Body of pancreas (tissue), 4 donors: ENCODE measurements at places on chromosomes 12 and 14. TPM values are rescaled to one million over a fixed set of nuclear protein-coding genes. Genes with fewer than 3 reads are reported as not detected.

GRCh38 chr12:34399631-34400410, 377.5 kb downstream of the ALG10 start:
- no peak overlapping the region for H3K27ac ChIP-seq
- H3K4me1 ChIP-seq = no peaks in the 10 kb centered on the region
- no peaks in the 10 kb centered on the region for H3K36me3 ChIP-seq
- H3K27me3 ChIP-seq = no peaks in the 10 kb centered on the region

DNA sequence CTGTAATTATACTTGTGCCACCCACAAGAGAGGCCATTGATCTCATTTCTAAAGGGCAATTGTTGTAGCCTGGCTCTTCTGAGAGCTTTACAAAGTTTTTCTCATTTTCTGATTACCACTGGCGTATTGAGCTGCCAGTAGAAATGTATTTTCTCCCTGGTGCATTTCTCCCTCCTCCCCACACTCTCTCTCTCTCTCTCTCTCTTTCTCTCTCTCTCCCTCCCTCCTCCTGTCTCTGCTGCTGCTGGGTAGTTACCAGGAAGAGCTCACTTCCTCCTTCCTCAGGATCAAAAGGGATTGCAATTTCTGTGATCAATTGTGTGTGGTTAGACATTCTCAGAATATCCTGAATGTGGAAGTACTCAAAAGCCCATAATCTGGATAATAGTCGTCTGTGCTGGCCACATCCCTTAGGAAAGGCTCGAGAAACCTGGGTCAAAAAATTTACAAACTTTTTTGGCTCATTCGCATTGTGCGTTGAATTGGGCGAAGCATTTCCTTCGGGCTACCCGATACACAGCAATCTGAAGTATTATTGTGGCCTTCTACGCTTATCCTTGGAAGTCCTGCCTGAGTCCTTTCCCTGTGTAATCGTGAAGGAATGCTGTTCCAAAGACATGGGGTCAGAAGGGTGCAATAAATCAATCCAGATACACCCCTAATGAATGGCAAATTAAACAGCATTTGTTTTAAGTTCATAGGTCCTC, 254.8 kb downstream of the MSRB3 start:
- peak overlapping the region; percentile 79 for H3K27ac ChIP-seq
- no peak for DNase-seq
- H3K27me3 ChIP-seq = no peaks in the 10 kb centered on the region
- H3K4me3 ChIP-seq = no peak overlapping the region
- peaks cover 11% of the 10 kb centered on the region for H3K4me1 ChIP-seq

GRCh38 chr12:121443911-121444841, 44.3 kb downstream of the RNF34 start:
- H3K4me1 ChIP-seq = no peaks in the 10 kb centered on the region
- no peak overlapping the region for H3K27ac ChIP-seq
- no peak overlapping the region for H3K4me3 ChIP-seq
- no peak for DNase-seq
- H3K27me3 ChIP-seq = no peaks in the 10 kb centered on the region

GRCh38 chr12:131565267-131566015, 145.4 kb upstream of the SFSWAP start:
- peaks cover 10% of the 10 kb centered on the region for H3K4me1 ChIP-seq
- H3K4me3 ChIP-seq = no peak overlapping the region
- DNase-seq = no peak
- H3K27ac ChIP-seq = no peak overlapping the region
- H3K36me3 ChIP-seq = no peaks in the 10 kb centered on the region
- no peaks in the 10 kb centered on the region for H3K27me3 ChIP-seq

The CCDC175 gene
- total RNA-seq = not detected

DNA sequence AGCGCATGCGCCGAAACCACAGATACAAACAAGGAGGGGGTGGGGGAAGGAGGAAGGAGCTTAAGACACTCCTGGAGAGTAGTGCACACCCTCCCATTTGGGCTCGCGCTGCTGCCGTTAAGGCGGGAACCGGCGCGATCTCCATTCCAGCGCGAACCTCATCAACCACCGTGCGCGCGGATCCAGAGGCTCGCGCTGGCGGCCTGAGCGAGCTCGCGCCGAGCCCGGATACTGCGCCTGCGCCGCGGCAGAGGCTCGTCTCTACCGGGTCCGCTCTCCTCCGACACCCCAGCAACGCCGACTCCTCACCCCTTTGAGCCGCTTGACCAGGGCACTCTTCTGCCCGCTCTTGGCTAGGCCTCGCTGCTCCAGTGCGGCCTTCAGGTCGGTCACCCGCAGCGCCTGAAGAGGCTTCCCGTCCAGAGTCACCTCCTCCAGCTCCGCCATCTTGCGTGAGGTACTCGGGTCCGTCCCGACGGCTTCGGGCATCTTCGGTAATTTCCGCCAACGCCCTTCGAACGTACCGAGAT, at the start of gene ACIN1:
Gene ACIN1, minus strand, starts transcription at position 471 of the 530 bp plus-strand sequence. Its CDS starts 24 bp downstream, at position 447.
- no peaks in the 10 kb centered on the region for H3K27me3 ChIP-seq
- H3K36me3 ChIP-seq = no peaks in the 10 kb centered on the region
- peak within 1 kb of the TSS; percentile 89 for H3K27ac ChIP-seq
- H3K4me1 ChIP-seq = peaks cover 48% of the 10 kb centered on the region
- peak within 1 kb of the TSS; percentile 55 for H3K4me3 ChIP-seq

The KCNH5 gene
- total RNA-seq = not detected

- H3K4me3 ChIP-seq = no peak overlapping the region
- no peak overlapping the region for H3K27ac ChIP-seq
- H3K36me3 ChIP-seq = no peaks in the 10 kb centered on the region
- H3K27me3 ChIP-seq = no peaks in the 10 kb centered on the region
- peaks cover 17% of the 10 kb centered on the region for H3K4me1 ChIP-seq
- DNase-seq = no peak
Observed at GRCh38 chr14:93784878-93785277, 3.4 kb downstream of the PRIMA1 start.

- DNase-seq = no peak
- H3K4me1 ChIP-seq = no peaks in the 10 kb centered on the region
- no peak overlapping the region for H3K27ac ChIP-seq
- H3K4me3 ChIP-seq = no peak overlapping the region
- H3K36me3 ChIP-seq = no peaks in the 10 kb centered on the region
- no peaks in the 10 kb centered on the region for H3K27me3 ChIP-seq
Observed at GRCh38 chr12:39112064-39112463, 206.7 kb upstream of the CPNE8 start.

DNA sequence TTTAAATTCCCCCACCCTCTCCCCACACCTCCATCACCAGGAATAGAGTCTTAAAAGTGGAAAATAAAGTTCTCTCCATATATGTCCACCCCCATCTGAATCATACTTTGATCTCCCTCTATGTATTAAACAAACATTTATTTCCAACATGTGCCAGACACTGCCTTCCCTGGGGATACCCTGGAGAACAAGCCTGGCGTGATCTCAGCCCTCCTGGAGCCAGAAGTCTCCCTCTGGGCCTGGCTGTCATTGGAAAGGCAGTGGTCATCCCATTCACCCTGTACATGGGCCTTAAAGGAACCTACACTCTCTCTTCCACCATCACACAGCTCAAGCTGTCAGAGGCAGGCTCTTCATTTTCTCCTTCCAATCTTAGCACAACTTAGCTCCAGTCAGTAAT, 143.6 kb downstream of the EMP1 start:
- no peaks in the 10 kb centered on the region for H3K4me1 ChIP-seq
- no peak overlapping the region for H3K4me3 ChIP-seq
- no peak for DNase-seq
- H3K27ac ChIP-seq = no peak overlapping the region

The BICDL1 gene
- 6.2 TPM for total RNA-seq

DNA sequence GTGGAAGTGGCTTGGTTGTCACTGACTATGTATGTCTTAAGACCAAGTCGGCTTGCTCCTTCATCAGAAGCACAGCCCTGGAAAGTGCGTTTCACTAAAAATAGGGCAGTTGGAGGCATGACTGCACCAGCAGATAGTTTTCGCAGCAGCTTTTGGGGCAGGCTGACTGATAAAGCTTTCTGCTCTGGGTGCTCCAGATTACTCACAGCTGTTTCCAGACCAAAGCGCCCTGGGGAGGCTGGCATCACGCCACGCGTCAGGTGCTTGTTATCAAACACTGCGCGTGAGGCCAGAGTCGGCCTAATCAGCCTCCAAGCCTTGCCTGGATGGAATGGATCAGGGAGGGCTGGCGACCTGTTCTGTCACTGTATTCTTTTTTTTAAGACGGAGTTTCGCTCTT, 13.3 kb upstream of the LRRC10 start:
- H3K4me3 ChIP-seq = no peak overlapping the region
- H3K4me1 ChIP-seq = peaks cover 11% of the 10 kb centered on the region
- H3K27ac ChIP-seq = no peak overlapping the region

DNA sequence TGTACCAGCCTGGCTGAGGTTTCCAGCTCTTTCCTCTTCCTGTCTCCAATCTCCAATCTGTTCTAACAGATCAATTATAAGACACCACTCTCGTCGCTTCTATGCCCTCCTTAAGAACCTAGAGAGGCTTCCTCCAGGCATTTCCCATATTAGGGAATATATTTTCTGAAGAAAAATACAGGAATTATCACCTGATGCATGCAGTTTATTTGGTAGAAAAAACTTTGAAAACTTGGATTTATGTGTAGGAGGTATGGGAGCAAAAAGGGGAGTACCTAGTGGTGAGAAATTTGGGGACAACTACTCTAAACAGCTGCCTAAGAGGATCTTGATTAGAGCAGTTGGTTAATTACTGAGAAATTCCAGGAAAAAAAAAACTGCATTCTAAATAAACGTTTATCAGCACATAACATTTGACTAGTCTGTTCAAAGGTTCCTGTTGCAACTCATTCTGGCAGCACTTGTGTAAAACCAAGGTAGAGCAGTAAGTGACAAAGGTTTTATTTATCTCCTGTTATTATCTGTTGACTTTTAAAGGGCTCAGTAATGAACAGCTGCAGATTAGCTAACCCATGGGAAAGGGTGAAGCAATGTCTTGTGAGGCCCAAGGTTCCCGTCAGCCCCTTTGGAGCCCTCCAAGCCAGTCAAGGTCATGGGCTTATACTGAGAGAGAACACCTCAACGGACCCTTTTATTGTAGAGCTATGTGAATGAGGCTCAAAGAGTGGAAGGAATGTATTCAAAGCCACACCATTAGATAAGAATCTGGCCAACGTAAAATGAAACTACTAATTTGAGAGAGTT, 36.4 kb upstream of the NR1H4 start:
- no peaks in the 10 kb centered on the region for H3K36me3 ChIP-seq
- H3K4me1 ChIP-seq = peaks cover 14% of the 10 kb centered on the region
- H3K4me3 ChIP-seq = no peak overlapping the region
- DNase-seq = peak; percentile 10
- H3K27ac ChIP-seq = peak overlapping the region; percentile 0
- no peaks in the 10 kb centered on the region for H3K27me3 ChIP-seq

DNA sequence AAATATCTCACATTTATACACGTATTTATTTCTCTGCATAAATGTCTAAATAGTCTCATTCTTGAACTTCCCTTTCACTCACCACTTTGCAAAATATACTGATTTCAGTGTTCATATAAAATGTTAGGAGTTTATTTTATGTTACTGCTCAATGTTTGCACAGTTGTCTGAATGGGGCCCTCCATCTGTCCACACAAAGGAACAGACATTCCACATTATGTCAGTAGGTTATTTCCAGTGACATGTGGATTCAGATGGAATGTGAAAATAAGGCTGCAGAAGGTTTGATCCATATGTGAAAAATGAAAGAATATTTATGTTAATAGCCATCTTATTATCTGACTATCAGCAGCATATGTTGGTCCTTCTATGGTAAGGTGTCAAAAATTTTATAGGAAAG, 994.4 kb upstream of the SEL1L start:
- H3K4me1 ChIP-seq = no peaks in the 10 kb centered on the region
- no peak overlapping the region for H3K27ac ChIP-seq
- DNase-seq = no peak
- H3K27me3 ChIP-seq = no peaks in the 10 kb centered on the region
- no peak overlapping the region for H3K4me3 ChIP-seq
